ENCODE measurements at places on chromosomes 1 and 21. TPM values are rescaled to one million over a fixed set of nuclear protein-coding genes. Genes with fewer than 3 reads are reported as not detected.

DNA sequence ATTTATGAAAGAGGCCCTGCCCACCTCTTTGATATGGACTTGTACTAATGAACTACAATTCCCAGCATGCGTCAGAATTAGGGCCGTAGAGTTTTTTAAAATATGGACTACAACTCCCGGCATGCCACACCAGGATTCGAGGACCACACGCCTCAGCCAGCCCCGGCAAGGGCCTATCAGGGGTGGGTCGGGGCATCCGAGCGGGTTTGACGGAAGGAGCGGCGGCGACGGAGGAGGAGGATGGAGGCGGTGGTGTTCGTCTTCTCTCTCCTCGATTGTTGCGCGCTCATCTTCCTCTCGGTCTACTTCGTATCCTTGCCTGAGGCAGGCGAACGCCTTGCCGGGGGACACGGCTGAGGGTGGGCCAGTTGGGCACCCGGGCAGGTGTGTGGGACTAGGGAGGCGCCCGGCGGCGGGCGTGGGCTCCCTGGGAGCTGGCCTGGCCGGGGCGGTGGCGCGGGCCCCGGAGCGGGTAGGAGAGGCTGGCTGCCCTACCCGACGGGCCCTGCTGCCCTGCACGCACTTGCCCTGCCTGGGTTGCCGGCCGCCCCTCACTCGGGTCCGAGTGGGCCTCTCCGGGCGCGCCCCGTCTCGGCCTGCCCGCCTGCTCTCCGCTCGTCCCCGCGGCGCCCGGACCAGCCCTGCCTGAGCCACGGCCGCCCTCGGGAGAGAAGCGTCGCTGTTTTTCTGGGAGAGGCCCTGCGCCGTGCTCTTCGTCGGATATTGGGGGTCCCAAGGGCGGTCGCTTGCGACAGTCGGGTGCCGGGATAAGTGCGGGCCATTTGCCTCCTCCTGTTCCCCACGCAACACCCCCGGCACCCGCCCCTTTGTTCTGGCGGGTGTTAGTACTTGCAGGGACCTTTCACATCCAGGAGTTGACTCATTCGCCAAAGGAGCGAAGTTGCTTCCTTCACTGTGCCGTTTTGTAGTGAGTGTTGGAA, at the start of gene CNIH4:
TSS of gene CNIH4 (plus strand) at position 195 of the 941 bp plus-strand sequence. CDS start at position 241, 46 bp downstream.
- peak; percentile 95 for DNase-seq

DNA sequence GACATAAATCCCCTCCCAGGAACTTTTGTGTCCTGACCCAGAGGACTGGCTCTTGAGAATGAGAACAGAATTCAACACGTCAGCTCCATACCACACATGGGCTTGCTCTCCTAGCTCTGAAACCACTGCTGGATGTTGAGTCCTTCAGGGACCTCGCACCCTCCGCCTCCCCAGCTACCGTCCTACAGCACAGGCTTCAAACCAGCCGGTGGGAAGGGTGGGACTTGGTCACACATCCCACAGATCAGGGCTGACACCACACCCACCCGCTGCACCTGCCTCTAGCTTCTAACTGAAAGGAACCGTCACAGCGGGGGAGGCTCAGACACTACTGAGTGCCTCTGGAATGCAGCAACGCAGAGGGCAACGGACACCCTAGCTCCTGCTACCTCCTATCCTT, 24.0 kb downstream of the MRAP start:
- DNase-seq, result no peak

DNA sequence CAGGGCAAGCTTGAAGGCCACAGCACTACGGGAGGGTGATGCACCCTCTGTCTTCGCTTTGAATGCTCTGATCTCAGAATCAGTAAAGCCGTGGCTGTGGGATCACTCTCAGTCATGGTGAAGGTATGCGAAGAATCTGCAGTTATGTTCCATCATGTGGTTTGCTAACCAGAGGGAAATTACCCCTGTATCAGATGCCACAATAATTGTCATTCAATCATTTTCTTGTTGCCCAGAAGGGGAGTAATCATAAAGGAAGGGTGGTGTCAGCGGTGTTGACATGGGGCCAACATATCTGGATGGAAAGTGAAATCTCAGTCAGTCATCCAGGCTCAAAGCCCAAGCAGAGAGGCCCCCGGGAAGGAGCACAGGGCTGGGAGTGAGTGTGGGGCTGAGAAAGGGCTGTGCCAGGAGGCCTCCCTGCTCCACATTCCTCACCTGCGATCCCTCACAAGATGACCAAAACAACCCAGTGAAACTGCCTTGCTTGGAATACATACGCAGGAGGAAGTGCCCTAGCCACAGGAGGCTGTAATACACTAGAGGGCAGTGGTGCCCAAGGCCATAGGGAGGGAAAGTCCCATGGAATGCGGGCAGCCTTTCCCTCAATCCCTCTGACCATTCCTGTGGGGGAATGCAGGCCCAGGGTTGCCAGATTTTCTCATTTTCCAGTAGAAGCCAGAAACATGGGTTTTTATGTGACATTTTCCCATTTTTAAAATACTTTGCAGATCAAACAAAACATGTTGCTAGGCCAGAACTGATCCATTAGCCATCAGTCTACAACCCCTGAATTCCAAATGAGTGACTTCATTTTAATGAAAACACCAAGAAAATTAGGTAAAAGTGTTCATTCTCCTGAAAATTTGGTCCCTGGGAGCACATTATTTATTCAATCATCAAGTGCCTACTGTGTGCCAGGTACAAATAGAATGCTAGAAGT, 95.7 kb upstream of the VANGL1 start:
- DNase-seq, result no peak

The EPHA8 gene
- not detected for total RNA-seq

DNA sequence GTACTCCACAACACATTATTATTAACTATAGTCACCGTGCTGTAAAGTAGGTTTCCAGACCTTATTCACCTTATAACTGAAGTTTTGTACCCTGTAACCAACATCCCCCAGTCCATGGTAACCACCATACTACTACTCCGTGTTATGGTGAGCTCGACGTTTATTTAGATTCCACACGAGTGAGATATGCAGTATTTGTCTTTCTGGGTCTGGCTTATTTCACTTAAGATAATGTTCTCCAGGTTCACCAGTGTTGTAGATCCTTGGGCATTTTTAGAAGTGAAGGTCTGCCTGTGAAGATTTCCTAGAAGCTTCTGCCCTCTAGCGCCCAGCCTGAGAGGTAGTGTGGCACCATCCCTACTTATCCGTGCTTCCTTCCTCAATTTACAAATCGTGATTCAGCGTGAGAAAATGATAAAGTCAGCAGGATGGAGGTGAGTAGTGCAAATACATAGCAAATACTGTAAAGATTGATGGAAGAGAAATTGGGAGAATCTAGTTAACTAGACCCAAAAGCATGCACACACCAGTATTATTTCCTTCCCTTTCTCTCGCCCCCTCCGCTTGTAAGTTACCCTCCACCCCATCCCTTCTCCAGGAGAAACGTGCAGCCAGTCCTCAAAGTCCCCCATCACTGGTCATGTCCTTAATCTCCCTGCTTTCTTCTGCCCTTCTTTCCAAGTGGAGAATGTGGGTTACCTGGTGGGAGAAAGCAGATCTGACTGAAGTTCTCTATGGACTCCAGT, 36.0 kb upstream of the DISC1 start:
- DNase-seq, result peak; percentile 32

The ZNF593OS gene
- total RNA-seq, result not detected

- no peak for DNase-seq
Measured at GRCh38 chr1:201914456-201915235, 25.9 kb downstream of the SHISA4 start.

DNA sequence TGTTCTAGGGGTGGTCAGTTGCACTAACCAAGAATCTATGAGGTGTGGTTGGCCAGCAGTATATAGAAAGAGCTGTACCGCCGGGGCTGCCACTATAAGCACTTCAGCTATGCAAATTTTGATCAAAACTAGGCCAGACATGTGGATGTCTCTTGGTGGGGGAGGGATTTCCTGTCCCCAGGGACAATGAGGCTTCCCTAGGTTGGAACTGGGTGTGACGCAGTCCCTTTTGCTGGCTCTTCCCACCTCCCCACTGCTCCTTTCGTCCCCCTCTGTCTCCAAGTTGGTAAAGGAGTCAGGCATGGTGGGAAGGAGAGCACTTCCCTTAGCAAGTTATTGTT, 13.6 kb downstream of the SDCCAG8 start:
- no peak for DNase-seq

- DNase-seq, result no peak
Measured at GRCh38 chr1:17246971-17247370, 1.9 kb upstream of the PADI3 start.

GRCh38 chr1:245915406-245915805, 591.7 kb downstream of the SMYD3 start:
- DNase-seq, result no peak

DNA sequence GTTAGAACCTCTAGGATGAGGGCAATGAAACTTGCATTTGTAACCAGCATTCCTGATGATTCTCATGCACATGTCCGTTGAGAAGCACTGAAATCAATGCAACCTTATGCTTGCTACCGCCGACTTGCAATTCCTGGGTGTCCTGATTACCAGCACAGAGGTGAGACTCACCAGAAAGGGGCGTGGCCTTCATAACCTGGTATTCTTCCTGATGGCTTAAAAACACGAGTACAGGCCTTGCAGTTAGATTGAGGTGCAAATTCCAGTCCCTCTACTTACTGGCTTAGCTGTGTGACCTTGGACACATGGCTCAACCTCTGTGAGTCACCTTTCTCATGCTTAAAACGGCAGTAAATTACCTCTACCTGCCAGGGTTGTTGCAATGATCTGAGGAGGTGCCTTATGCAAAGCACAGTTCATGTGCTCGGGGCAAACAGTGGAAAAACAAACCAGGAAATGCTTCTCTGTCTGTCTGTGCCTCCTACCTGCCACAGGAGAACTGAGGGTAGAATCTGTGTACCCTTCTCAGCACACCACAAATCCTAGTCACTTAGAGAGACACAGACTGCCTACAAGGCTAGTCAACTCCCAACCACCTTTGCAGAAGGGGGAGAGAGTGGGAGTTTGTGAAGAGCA, 39.1 kb upstream of the ECE1 start:
- DNase-seq, result peak; percentile 55

DNA sequence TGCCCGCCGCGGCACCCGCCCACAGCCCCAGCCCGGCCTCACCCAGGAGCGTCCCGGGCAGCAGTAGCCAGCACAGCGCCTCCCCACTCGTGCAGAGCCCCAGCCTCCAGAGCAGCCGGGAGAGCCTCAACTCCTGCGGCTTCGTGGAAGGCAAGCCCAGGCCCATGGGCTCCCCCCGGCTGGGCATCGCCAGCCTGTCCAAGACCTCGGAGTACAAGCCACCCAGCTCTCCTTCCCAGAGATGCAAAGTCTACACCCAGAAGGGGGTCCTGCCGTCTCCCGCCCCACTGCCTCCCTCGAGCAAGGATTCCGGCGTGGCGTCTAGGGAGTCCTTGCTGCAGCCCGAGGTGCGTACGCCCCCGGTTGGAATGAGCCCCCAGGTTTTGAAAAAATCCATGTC, 531.2 kb downstream of the KIF26B start:
- DNase-seq, result no peak

DNA sequence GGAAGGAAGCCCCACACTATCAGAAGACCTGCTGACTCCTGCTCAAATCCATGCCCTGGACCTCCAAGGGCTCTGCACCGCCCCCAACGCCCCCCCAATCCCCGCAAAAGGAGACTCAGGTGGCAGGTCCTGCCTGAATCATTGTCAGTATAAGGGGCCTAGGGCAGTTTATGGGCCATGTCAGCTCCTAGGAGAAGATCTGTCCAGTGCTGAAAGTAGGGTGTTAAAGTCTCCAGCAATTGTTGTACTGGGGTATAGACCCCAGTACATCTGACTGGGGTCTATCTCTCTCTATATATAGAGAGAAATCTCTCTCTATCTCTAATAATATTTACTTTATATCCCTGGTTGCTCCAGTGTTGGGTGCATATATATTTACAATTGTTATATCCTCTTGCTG, 12.1 kb upstream of the OLIG2 start:
- DNase-seq, result no peak

The GPR157 gene
- 7.7 TPM for total RNA-seq

- DNase-seq, result no peak
Measured at GRCh38 chr1:16018749-16019643, 1.2 kb upstream of the HSPB7 start.
